Esophagus squamous epithelium (tissue), 5 donors: ENCODE measurements at places on chromosomes 3 and 15.

DNA sequence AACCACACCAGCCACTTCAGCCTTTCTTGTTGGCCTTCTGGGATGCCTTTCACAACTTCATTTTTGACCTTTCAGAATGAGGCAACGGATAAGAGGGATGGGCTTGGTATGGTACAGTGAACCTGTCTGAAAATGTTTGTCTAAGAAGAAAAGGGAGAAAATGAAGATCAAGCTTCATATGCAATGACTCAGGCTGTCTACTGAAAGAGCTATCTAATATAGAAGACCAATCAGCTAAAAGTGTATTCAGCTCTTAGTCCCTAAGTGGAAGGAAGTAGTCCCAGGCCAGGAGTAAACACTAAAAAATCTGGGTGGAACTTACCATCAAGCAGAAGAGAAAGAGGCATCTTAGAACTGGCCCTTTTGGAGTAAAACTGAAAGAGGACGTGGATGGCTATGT lies 12.2 kb upstream of the UPK1B start:
- DNase-seq: no peak

DNA sequence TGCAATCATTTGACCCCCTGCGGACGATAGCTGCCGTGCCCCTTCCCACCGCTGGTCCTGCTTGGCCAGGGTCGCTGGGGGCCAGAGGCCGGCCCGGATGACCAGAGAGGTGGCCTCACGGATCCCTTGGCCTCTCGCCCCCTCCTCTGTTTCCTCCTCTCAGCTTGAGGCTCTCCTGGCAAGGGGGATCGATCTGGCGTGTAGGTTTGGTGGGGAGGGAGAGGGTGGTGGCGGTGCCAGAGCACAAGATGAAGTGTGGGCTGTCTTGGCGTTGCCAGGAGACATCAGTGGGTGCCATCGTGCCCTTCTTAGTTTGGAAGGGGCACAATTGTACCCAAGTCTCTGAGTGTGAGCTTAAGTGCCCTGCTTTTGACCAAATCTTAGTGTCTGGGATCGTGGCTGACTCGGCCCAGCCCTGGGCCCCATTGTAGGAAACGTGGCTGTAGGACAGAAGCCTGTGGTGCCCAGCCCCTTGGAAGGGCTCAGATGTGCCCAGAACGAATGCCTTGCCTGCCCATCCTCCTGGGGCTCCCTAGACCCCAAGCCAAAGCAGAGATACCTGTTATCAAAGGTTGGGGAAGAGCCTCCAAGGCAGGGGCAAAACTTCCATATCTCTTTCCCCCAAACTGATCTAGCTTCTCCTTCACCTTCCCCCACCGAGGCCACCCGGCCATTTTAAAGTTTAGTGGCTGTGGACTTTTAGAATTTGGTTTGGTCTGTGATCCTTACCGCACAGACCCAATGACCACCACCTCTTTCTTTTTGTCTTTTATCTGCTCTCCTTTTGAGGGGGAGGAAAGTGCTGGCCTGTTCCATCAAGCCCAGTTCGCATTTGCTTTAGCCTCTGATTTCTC lies 14.4 kb downstream of the NR2F2 start:
- no peak for DNase-seq

DNA sequence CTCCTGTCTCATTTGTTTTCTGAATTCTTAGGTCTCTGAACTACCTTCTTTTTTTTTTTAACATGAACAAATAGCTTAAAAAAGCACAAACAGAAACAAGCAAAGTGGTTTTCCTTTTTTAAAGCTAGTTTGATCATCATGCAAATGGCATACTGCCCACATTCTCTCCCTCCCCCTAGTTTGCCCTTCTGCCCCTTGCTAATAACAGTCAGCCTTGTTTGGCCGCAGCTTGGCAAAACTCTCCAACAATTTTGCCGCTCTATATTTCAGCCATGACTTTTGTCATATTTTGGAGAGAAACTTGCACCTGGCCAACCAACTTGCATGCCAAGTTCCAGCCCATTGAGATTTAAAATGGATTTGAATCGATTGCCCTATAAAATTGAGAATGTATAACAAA lies 666.0 kb upstream of the NR2F2 start:
- no peak for DNase-seq

- DNase-seq: no peak
Measured at GRCh38 chr15:57118013-57118799, 199.8 kb downstream of the TCF12 start.

DNA sequence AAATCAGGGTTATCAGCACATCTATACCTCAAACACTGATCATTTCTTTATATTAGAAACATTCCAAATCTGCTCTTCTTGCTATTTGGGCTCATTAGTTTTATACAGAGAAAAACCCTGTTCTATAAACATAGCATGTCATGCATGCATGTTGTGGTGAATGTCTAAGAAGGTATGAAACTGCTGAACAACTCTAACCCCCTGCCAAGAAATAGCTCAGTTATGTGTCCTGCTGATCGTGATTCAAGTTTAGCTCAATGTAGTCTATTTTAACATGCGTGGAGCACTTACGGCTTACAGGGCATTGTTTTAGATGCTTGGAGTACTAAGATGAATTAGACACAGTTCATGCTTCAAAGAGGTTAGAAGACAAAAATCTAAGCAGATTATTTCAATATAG lies 35.8 kb downstream of the MYH15 start:
- no peak for DNase-seq

DNA sequence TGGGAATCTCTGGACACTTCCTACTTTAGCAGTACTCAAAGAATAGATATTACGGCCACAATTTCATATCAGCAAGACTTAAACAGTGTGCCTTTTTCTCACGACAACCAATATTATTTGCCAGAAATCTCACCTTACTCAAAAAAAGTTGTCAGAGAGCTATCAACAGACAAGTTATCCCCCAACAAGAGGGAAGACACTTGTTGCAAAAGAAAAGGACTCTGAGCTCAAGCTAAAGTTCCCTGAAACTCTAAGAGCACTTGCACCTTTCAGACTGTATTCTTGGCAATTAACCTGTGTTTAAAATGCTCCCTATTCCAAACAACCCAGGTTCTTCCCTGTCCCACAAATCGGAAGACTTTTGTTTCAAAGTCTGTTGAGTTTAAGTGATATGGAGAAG lies 4.5 kb downstream of the LRIG1 start:
- no peak for DNase-seq

DNA sequence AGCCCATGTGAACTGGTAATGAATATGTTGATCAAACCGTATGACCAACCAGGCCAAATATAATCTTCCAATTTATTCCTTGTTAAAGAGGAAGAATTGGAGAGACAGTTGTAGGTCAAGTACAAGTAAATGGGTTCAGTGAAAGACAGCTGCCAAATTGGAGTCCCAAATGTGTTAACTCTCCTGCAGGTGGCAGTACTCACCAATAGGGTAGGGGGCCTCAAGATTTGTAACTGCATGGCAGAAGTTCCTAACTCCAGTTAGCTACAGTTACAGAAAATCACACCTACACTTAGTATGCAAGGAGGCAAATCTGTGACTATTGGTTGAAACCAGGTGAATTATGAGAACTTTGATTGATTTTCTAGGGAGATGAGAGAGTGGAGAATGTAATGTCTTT lies 278.0 kb downstream of the ZBBX start:
- no peak for DNase-seq

GRCh38 chr15:40420071-40420713 lies 14.6 kb downstream of the IVD start:
- no peak for DNase-seq

- DNase-seq: no peak
Measured at GRCh38 chr15:63277893-63278456, 570 bp downstream of the APH1B start.

GRCh38 chr3:100740207-100740606 lies 30.9 kb downstream of the TFG start:
- no peak for DNase-seq

- no peak for DNase-seq
Measured at GRCh38 chr3:11907667-11908660, 61.3 kb upstream of the TAMM41 start.

GRCh38 chr3:148450819-148451218 lies 246.9 kb upstream of the AGTR1 start:
- no peak for DNase-seq

- no peak for DNase-seq
Measured at GRCh38 chr3:197555281-197556261, at the start of gene BDH1. TSS of gene BDH1 (minus strand) at chr3:197555968. CDS start at chr3:197546443, 9,525 bp downstream.

- DNase-seq: no peak
Measured at GRCh38 chr3:110126065-110126464, 788.7 kb upstream of the DPPA4 start.

- no peak for DNase-seq
Measured at GRCh38 chr3:30680789-30681648, 74.6 kb downstream of the TGFBR2 start.

DNA sequence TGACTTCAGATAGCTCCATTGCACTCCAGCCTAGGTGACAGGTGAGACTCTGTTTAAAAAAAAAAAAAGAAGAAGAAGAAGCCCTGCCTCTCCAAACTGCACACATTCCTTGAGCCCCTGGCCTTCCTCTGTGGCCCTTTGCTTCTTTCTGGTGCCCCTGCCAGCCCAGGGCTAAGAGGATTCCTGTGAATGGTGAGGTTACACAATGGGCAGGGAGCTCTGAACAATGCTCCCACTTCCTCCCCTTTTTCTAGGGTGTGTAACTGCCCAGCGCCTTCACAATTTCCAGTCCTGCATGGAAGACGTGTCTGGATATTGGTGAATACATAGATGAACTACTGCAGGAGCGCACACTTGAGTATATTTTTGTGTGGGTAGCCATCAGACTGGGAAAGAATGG lies 3.6 kb upstream of the AMOTL2 start:
- no peak for DNase-seq

GRCh38 chr15:52751522-52751921 lies 38.6 kb downstream of the ONECUT1 start:
- DNase-seq: no peak

GRCh38 chr15:41897363-41897799 lies 3.5 kb upstream of the SPTBN5 start:
- no peak for DNase-seq

DNA sequence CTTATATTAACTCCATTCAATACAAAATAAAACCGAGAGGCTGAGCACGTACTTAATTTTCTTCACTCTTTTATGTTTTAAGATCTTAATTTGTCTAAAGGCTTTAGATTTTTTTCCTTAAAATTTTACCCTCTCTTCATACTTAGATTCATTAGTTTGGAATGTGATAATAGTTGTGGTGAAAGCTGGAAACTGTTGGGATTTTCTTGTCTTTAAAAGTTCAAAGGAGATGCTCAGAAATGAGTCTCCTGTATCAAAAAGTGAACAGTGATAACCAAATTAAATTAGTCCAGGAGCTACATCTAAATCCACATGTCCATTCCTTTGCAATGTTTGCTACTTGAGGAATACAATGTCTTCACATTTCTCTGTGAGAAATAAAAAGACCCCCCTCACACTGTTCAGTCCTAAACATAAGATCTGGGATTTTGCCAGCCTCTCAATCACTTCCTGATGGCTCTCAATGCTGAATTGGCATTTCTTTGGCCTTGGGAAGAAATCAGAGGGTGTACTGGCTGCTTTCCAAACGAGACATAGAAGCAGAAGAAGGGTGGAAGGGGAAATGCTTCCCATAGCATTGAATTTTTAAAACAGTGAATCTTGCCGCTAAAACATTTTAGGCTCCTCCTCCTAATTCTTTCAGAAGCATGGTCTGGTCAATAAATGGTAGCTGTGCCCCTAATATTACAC lies 245.0 kb downstream of the SHOX2 start:
- no peak for DNase-seq

GRCh38 chr3:69370156-69370883 lies 15.6 kb downstream of the FRMD4B start:
- no peak for DNase-seq

GRCh38 chr15:58308742-58309355 lies 122.9 kb upstream of the LIPC start:
- DNase-seq: no peak

DNA sequence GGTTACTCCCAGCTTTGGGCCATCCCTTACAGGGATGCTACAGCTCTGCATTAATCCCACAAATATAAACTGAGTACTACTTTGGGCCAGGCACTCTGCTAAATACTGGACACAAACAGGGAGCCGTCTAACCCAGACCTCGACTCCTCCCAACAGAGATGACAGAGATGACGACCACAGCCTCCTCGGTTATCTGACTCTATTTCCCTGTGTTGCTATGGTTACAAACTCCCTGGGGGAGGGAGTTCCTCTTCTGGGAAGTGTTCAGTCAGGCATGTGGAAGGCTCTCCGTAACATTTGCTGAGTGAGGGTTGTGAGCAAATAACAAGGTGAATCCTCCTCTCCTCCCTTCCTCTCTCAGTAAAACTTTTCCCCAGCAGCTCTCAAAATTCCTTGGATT lies 6.7 kb upstream of the CMTM7 start:
- DNase-seq: no peak

- no peak for DNase-seq
Measured at GRCh38 chr15:74511583-74511982, 29.4 kb upstream of the ARID3B start.
